ENCODE measurements at places on chromosomes 2 and 18.

GRCh38 chr2:44351088-44351487 is 10.2 kb downstream of the PREPL start:
- no peak for DNase-seq

- DNase-seq, result no peak
These were observed 143.2 kb downstream of the MEIS1 start for GRCh38 chr2:66578054-66578686.

GRCh38 chr2:86054535-86055082 is 51.1 kb downstream of the POLR1A start:
- DNase-seq, result no peak

DNA sequence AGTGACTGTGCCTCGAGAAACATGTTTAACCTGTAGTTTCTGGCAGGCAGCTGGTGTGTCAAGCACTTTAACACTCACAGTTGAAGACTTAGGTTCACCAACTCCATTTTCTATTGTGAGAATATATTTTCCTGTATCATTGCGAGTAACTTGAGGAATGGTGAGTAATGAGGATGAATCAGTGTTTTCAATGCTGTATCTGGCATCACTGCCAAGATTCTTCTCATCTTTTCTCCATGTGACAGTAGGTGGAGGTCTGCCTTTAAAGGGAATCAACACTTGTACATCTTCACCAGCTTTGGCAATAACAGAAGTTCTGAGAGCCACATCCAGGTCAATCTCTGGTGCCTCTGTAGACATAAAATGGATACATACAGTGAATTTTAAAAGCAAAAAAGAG is 72.8 kb downstream of the PLEKHA3 start:
- no peak for DNase-seq

DNA sequence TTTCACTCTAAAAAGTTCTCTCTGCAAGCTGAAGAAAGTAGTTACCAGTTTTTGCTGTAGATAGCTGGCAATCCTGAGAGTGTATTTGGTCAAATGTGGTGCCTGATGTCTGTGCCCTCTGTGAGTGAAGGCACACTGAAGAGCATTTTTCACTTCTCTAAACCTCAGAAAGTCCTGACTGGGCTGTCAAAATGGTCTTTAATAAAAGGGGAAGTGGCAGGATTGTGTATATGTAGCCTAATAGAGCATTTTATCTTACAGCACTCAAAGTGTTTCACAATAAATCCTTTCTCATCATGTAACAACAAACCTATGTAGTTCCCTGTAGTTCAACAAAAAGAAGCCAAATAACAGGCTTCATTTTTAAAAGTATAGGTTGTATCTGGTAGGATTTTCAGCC is 1552.3 kb upstream of the SLC39A10 start:
- no peak for DNase-seq

DNA sequence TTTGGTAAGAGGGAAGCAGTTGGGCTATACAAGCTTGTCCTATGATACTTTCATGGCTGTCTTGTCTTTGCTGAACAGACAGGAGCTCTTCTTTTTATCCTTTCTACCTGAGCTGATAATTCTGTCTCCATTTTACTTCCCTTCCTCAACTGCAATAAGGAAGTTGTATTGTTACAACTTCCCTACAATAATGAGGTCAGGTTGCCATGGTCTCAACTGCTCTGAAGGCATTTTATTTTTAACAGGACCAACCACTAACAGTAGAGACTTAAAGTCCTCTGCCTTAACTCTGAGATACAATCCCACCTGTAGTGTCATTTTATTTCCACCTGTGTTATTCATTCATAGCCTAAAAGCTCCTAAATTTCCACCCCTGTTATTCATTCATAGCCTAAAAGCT is 118.6 kb upstream of the PGAP1 start:
- DNase-seq, result no peak

- no peak for DNase-seq
These were observed 8.0 kb upstream of the SESTD1 start for GRCh38 chr2:179272406-179273192.
